ENCODE measurements at places on chromosomes 5 and 9.

DNA sequence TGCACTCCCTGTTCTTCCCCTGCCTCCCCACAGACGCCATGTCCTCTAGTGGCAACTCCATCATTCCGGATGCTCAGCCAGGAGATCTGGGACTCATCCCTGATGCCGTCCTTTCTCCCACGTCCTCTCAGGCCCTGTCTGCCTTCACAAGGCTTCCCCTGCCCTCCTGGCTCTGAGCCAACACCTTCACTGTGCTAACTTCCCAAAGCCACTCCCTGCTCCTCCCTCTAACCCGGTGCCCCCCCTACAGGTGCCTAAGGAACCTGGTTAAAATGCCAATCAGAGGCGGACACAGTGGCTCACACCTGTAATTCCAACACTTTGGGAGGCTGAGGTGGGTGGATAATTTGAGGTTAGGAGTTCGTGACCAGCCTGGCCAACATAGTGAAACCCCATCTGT lies 67.6 kb downstream of the LMX1B start:
- DNase-seq, result no peak

DNA sequence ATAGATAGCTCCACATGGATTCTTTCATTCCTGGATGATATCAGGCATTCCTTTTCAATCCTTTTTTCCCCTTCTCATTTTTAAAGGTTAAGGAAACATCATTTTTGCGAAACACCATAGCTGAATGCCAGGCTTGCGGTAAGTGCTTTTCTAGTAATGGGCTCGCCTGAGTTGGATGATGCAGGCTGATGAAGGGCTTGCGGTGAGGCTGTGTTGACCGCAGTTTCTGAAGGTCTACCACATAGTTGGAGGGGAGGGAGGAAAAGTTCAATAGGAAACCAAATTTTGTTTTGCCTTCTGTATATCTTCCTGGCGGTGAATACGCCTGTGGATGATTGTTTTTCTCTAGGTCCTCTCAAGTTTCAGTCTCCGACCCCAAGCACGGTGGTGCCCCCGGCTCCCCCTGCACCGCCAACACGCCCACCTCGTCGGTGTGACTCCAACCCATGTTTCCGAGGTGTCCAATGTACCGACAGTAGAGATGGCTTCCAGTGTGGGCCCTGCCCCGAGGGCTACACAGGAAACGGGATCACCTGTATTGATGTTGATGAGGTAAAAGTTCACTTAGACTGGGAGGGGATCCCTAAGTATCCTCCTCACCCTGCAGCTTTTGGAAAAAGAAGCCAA lies 24.3 kb downstream of the THBS4 start:
- no peak for DNase-seq

GRCh38 chr9:8826281-8826680 lies 1026.7 kb upstream of the DMAC1 start:
- no peak for DNase-seq

DNA sequence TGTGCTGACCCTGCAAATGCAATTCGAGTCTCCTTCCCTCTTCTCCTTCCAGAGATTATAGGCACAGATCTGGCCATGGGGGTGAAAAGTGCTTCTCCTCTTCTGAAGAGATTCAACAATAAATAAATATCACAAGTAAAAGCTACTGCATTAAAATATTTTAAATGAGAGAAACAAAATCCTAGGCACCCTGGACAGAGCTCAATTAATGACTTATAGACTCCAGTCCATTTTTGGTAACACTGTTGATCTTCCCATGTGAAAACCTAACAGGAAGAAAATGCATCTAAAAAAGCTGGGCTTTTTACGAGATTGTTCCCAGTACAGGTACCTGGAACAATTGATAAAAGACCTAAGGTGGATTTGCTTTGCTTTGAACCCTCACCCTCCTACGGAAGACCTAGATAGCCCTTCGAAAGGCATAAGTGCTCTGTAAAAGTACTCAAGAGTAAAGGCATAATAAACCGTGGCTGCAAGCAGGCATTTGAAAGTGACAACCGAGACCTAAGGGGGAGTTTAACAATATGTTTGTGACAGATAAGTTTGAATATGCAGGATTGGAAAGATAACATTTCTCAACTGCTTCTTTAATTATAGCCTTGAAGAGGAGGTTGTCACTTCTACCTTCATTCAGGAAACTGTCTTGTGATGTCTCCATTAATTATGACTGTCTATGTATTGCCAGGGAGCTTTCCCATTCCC lies 29.4 kb upstream of the MED10 start:
- DNase-seq, result no peak

DNA sequence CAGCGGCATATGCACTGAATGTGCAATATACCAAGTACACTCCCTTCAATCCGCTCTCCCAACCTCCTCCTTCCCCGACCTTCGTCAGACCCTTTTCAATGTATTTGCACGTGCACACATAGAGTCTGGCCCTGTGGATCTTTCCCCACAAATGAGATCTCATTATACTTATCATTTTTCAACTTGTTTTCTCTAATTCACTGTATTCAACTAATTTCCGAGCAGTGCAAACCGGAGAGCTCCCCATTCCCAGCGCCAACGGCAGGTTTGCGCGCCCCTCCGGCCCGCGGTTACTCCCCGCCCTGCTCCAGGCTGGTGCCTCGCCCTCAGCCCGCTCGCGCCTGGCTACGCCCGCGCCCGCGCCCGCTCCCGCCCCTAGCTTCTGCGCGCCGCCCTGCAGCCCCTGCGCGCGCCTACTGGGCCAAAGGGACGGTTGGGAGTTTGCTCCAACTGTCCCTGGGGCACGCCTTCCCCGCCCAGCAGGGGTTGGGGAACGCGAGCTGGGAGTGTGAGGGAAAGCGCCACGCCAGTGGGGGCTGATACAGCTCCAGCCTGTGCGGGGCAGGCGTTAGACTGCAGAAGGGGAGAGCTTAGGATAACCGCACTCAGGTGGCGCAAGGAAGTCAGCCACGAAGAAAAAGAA lies 3.3 kb upstream of the CDC20B start:
- peak; percentile 28 for DNase-seq

DNA sequence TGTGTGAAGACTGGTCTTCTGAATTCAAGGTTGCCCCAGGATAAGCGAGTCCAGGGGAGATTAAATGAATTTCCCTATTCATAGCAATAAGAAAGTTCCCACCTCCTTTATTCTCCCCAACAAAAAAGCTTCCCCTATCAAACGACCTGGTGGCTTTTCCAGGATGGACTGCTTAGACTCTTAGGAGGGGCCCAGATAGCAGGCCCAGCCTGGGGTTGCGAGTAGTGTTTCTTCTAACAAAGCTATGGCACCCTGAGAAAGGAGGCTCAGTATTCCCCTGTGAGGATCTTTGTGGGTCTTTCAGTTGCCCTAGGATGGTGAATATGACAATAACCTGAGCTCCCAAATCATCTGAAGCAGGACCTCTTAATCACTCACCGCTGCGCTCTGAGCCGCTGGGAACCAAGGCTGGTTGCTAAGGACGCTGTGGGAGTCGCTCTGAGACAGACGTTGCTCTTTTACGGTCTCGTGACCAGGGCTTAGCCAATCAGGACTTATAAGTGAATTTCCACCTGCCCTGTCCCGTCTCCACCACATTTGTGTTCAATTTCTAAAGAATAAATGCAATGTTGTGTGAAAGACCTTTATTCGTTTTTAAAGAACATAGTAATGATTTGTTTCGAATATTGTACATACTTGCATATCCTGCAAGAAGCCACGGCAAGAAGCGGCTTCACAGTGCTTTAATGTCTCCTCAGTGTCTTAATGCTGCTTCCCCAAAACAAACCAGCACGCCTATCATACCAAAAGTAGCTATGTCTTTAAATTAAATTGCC lies at the start of gene TMEM232:
Gene TMEM232, minus strand, starts transcription at position 423 of the 776 bp plus-strand sequence. CDS start 59,319 bp downstream, outside the sequence.
- DNase-seq, result peak; percentile 58

DNA sequence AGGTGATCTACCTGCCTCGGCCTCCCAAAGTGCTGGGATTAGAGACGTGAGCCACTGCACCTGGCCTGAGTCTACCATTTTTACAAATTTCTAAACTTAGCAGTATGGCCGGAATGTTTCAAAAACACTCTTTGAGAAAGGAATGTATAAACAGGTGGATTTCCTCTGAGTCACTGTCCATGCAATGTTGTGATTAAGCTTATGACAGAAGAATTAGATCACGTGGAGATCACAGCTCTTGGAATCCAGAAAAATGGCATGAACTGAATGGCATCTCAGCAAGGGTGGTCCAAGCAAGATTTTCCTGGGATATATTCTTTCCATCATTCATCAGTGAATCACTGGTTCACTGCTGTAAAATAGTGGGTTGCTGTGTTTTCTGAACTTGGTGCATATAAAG lies 865.0 kb downstream of the PTPRD start:
- no peak for DNase-seq

DNA sequence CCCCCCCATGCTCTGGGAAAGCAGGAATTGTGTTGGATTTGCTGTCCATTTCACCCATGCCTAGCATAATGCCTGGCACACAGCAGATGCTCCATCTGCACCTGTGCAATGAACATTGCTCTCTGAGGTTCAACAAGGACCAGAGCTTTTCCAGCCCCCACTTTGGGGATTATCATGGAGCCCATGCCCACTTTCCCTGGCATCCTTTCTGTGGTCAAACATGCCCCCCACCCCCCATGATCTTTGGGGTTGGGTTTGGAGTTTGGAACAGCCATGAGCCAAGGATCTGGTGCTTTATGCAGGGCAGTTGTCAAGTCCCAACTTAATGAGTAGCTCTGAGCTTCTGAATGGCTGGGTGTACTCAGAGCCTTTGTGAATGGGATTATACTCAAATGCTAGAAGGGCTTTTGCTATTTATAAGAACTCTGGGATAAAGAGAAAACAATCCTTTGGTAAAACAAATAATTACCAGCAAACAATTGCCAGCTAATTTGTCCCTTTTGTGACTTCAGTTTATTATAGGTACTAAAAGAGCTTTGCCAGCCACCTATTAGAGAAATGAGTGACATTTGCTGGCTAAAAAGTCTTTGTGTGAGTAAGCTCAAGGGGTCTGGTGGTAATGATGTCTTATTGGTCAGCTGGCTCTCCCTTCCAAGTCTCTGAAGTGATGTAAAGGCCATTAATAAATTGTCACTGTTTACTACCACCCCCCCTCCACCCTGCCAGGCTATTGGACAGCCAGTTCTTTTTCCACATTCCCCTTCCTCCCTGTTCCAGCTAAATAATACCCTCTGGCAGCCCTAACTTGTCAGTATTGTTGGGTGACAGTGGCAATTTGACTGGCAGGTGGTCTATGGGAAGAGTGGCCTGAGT lies 182.3 kb downstream of the MACROH2A1 start:
- DNase-seq, result peak; percentile 34

Data from NCI-H1436 (cell line).